Activated CD8-positive, alpha-beta memory T cell treated with anti-CD3 and anti-CD28 coated beads for 1 hour (primary cell): ENCODE measurements at places on chromosomes 6 and 20.

GRCh38 chr6:109383438-109383940 is 1.2 kb upstream of the CD164 start:
- no peak for DNase-seq

- DNase-seq: no peak
These were observed 57.1 kb upstream of the MLN start for GRCh38 chr6:33860706-33861474.

- no peak for DNase-seq
These were observed 40.6 kb downstream of the BPIFB4 start for GRCh38 chr20:33119725-33120720.

GRCh38 chr6:36142971-36143838 is 12.9 kb downstream of the MAPK13 start:
- no peak for DNase-seq

DNA sequence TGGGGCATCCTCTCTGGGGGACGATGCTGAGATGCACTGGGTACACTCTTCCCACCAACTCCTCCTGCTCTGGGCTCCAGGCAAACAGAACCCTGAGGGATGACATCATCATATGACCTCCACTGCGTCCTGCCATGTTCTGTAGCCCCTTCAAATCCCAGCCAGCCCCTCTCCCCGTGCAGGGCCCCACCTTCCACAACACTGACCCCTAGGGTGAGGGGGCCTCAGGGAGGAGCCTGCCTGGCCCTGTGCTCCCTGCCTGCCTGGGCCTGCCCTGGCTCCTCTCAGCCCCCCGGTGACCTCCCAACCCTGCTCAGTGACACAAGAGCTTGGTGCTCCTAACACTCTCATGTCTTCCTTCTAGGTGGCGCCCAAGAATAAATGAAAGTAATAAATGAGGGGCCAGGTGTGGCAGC is 9.6 kb upstream of the SPDEF start:
- DNase-seq: no peak

DNA sequence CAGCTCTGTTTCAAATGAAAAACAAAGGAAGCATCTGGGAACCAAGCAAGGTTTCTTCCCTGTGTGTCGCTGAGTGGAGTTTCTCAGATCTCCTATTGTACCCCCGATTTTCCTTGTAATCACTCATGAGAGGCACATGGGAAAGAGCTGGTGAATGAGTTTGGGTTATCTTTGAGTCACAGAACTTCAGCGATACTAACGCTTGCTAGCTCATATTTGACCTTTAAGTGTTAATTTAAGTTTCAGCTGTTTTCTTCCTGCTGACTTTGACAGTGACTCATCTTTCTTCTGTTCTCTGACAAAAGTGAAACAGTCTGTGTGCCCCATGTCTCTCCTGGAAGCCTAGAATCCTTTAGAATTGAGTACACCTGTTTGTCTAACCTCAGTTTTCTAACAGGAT is 261.1 kb upstream of the RGS17 start:
- no peak for DNase-seq

DNA sequence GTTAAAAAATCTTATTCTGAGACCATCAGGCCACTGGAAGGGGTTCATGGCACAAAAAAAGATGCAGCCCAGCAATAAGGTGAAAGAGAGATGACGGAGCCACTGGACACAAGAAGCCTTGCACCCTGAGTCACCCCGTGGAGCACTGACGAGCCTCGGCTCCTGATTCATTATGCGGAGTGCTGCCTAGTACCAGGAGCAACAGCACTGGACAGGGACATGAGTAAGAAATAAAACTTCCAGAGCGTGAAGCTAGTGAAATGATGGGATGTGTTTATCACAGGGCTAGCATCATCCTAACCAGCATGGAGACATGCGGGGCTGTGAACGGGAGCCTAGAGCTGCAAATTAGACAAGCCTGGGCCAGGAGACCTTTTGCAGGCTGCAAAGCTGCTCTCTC is 53.3 kb downstream of the RNASET2 start:
- DNase-seq: no peak

DNA sequence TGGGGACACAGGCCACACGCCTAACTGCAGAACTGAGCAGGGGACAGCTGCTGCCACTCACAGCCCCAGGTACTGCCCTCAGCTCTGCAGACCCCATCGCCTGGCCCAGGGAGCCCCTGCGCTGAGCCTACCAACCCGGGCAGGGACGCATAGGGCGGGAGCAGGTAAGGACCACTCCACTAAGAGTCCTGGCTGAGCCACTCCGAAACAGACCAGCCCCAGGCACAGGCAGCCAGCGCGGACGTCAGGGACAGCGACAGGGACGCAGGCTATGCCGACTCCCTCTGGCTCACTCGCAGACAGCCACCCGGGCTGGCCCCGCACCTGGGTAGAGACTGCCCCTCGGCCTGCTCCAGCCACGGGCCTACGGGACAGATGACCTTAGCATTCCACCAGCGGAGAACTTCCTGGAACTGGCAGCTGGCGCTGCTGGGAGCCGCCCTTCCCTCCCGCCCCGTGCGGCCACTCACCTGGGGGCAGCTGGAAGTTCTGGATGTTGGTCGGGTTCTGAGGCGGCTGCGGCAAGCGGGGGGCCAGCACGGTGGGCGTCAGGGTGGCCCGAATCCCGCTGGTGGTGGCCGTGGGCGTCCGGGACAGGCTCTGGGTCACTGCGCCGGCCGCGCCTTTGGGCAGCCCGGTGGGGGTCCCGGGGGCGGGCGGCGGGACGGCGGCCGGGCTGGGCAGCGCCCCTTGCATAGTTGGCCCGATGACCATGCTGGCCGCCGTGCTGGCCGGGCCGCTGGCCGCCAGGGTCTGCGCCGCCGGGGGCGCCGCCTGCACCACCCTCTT is 1.5 kb downstream of the TAF4 start:
- no peak for DNase-seq

DNA sequence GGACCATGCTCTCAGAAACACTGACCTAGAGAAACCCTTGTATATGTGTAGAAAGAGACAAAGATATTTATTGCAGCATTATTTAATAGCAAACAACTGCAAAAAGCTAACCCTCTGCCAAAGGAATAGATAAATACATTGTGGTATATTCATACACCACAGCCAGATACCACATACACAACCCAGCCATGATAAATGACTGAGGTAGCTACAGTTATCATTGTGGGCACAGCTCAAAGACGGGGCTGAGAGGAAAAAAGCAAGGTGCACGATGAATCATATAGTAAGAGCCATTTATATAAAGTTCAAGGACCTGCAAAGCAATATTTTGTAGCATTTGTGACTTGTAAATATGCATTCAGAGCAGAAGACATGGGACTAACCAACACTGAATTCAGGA is 30.8 kb downstream of the RSPO4 start:
- no peak for DNase-seq

GRCh38 chr20:46137816-46138215 is 19.7 kb downstream of the CD40 start:
- DNase-seq: no peak

GRCh38 chr6:6980999-6981597 is 126.7 kb upstream of the RREB1 start:
- no peak for DNase-seq

- no peak for DNase-seq
These were observed 82.1 kb upstream of the SLCO4A1 start for GRCh38 chr20:62560162-62560561.

- no peak for DNase-seq
These were observed 18.9 kb downstream of the MANBAL start for GRCh38 chr20:37308086-37309050.

DNA sequence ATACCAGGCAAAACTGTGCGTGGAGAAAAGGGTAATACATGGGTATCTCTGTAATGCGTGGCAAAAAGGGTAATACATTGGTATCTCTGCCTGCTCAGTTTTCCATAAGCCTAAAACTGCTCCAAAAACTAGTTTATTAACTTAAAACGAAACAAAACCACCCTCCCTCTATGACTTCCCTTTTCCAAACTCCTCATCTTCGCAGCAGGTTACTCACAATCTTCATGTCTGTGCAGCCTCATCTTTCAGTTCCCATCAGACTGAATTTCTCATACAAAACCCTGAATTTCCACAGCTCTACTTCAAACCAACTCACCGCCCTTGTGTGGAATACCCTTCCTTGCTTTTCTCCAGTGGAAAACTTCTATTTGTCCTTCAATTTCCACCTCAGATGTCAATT is 199.4 kb downstream of the PHACTR1 start:
- DNase-seq: no peak

GRCh38 chr6:157760589-157761330 is 62.3 kb upstream of the SNX9 start:
- DNase-seq: no peak

- DNase-seq: no peak
These were observed 247.9 kb upstream of the BMP2 start for GRCh38 chr20:6519556-6519955.

- DNase-seq: no peak
These were observed 96.6 kb upstream of the MAN1A1 start for GRCh38 chr6:119446115-119446554.

DNA sequence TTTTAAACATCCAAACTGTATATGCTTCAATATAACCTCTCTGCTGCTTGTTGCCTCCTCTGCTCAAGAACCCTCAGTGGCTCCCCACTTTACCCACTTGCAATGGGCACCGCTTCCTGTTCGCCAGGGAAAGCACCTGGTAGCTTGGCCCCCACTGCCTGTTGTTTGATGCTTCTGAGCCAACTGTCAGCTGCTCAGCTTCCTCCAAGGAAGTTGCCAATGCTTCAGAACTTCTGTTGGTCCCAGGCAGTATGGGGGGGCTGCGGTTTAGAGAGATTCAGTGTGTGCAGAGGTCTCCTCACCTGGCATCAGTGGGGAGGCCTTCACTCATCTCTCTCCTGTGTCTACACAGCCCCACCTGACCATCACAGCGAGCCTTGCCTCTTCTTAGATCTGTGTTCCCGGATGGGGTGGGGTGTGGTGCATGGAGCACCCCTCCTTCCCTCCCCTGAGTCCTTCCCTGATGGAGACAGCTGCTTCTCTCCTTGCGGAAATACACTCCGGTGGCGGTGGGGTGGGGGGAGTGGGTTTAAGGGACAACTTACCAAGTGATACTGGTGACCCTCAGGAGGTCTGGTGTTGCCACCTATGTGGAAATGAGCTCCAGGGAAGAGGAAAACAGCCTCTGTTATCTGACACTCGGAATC is 308.1 kb downstream of the CDH26 start:
- DNase-seq: no peak

DNA sequence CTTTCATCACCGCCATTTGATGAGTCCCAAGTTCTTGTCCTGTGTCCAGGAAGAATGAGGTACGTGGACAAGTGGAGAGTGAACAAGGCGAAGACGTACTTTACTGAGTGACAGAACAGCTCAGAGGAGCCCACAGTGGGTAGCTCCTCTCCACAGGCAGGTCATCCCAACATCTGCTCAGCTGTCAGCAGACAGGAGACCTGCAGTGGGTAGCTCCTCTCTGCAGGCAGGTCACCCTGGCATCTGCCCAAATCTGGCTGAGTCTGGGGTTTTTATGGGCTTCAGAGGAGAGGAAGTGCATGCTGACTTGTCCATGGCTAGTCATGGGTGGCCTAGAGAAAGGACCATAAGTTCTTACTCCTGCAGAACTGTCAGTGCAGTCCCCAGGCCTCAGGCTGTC is 32.7 kb upstream of the PDYN start:
- no peak for DNase-seq

GRCh38 chr6:39389484-39389767 is 66.9 kb upstream of the KCNK16 start:
- no peak for DNase-seq

GRCh38 chr20:24146231-24146634 is 157.7 kb upstream of the GGTLC1 start:
- no peak for DNase-seq

DNA sequence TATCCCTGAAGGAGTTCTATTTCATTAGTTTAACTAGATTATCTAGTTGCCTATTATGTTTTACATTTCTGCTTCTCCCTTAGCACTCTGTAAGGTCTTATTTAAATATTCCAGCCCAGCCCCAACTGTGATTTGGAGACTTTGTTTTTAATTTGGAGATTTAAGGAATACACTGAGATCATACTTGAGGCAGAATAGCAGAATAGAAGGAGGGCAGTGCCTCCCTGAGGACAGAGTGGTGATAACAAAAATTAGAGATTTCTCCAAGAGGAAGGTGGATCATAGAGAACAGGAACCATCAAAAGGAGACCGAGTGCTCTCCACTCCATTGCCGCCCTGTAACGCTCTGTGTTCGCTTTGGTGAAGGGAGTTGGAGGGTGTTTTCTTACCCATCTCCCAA is 14.8 kb upstream of the CD164 start:
- no peak for DNase-seq

DNA sequence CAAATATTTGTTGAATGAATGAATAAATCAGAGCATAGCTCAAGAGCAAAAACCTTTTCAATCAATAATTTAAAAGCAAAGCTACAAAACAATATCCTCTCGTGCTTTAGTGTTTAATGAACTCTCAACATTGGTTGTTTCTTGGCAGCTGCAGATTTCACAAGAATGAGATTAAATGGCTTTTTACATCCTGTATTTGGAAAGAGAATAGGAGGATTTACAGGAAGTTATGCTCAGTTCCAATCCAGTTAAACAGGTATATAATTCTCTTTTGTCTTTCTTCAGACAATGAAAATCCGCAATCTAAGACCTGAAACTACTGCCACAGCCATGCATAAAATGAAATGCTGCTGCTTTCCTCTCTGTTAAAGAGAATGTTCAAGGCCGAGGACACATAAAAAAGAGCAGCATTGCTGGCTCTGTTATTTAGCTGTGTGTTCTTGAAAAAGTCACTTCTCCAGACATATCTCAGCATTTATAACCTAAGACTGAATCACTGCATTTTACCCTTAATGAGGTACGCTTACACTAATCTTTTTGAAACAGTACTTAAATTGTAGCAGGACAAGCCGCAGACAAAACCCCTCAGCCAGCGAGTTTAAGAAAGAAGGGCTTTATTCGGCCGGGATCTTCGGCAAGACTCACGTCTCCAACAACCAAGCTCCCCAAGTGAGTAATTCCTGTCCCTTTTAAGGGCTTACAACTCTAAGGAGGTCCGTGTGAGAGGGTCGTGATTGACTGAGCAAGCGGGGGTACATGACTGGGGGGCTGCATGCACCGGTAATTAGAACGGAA is 3.6 kb downstream of the C6orf52 start:
- DNase-seq: no peak

DNA sequence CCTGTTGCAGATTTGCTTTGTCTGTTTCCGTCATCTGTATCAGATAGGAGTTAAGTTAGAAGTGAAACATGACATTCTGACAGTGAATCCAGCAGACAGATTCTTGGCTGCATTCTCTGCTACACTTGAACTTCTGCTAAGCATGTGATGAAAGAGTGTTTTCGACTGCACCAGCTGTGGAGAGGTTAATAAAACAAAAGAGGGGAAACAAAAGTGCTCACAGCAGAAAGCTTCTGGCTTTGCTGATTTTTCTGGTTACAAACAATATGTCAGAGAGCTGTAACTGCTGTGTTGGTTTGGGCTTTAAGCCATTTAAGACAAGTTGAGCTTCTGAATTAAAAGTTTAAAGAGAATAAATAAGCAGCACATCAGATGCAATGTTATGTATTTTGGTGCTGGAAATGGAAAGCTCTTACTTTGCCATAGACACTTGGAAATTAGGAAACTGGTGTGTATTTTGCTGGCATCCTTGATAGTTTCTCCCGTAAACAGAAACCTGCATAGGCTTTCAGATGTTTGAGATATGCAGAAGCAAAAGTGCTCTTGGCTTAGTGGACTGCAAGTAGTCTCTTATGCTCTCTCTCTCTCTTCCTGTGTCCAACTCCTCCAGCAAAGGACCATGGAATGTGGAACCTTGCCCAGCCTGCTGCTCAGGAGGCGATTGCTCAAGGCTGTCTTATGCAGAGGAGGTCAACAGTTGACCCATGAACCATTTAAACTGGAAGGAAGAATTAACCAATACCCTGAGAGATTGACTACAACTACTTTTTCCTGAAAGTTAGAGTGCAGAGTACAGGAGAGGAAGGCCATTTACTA is 104.9 kb downstream of the RPS12 start:
- DNase-seq: no peak
